ENCODE measurements at places on chromosomes 16 and 17.
A peak's percentile ranks its signal among the peaks of the same experiment; 100 is the strongest.

GRCh38 chr16:81928271-81928918 is 82.9 kb downstream of the SDR42E1 start:
- DNase-seq: no peak

GRCh38 chr16:56481468-56482122 is 30.2 kb downstream of the OGFOD1 start:
- DNase-seq: no peak

GRCh38 chr17:67253384-67253783 is 8.4 kb upstream of the HELZ start:
- no peak for DNase-seq

DNA sequence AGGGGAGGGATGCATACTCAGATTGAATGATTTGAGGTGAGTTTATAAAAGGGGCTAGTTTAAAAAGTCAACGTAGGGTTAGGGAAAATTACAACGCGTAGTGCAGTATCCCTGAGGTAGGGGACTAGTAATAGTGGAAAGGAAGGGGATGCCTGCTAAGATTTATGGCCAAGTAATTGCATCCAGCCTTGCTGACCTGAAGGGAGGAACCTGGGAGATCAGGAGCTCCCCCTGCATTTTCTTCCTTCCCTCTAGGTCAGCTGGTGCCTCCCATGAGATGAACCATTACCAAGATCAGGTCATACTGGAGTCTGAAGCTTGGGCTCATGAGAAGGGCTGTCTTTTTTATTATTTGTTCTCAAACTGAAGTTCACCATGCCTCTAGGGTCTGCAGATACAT is 606.6 kb downstream of the TMEM114 start:
- DNase-seq: no peak

GRCh38 chr17:16442141-16442540 is 26.8 kb downstream of the TRPV2 start:
- peak; percentile 41 for DNase-seq

GRCh38 chr16:87963400-87963799 is 12.2 kb downstream of the BANP start:
- DNase-seq: peak; percentile 32

- DNase-seq: no peak
These were observed 4.9 kb downstream of the MYLK3 start for GRCh38 chr16:46743232-46743719.

DNA sequence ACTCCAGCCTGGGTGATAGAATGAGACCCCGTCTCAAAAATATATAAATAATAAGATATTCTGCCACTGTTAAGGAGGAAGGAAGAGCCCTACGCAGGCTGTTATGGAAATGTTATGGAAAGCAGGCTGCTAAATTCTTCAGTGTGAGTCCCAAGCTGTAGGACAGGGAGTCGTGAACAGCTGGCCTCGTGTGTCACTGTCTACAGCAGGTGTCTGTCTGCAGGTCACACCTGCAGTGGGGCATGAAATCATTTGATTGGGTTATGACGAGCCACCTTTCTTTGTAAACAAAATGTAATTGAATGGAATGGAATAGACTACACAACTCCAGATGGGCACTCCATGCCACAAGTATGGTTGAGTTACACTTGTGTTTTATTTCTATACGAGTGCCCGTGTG is 15.6 kb upstream of the LITAF start:
- DNase-seq: no peak

DNA sequence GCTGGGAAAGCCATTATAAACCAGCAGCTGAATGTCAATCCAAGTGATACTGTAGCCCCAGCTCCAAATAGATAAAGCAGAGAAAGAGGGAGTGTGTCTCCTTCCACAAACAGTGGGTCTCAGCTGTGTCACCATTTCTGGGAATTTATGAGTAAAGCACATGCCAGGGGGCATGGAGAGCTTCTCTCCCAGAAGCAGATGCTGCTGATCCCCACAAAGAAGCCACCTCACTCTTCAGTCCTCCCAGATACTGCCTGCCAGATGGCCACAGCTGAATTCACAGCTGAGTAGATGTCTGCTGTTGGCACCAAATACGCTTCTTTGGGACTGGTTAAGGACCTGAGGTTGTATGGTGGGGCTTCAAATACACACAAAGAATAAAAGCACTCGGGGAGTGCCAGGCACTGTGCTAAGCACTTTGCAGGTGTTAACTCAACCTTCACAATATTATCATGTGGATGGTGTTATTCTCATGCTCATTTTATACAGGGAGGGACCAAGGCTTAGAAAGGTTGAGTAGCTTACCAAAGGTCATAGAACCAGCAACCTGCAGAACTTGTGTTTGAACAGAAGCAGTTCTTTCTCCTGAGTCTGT is 298.3 kb downstream of the CDH11 start:
- no peak for DNase-seq

GRCh38 chr17:64459284-64459747 is 10.4 kb downstream of the MILR1 start:
- no peak for DNase-seq

DNA sequence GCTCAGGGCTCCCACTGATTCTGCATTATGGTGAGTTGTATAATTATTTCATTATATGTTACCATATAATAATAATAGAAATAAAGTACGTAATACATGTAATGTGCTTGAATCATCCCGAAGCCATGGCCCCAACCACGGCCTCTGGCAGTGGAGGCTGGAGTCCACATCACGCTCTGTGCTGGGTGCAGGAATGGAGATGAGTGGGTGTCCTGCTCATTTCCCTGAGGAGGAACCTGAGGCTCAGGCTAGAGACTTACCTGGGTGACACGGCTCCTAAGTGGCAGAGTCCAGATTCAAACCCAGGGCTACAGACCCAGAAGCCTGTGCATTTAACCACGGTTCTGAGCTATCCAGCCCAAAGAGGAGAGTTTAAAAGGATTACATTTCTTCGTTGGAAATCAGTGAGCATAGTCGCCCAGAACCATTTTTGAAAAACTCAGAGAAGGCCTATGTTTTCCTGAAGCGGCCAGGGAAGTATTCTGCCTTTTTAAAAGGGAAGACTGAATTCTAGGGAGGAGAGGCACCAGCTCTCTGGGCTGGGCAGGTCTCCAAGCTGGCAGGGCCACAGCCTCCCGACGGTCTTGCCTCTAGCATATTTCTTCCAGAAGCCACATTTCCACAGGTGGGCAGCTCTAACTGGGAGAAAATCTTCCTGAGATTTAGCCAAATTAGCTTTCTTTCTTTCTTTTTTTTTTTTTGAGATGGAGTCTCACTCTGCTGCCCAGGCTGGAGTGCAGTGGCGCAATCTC is 6.7 kb downstream of the IL4R start:
- no peak for DNase-seq

GRCh38 chr16:51592535-51593300 is 441.6 kb upstream of the SALL1 start:
- DNase-seq: no peak

- no peak for DNase-seq
These were observed 2.7 kb upstream of the CDH11 start for GRCh38 chr16:65124596-65124995.

- no peak for DNase-seq
These were observed 36.1 kb downstream of the HIC1 start for GRCh38 chr17:2090804-2091534.

- DNase-seq: no peak
These were observed 178.6 kb downstream of the WWOX start for GRCh38 chr16:78278056-78278450.

GRCh38 chr16:27324851-27325301 is 11.1 kb downstream of the IL4R start:
- DNase-seq: no peak

GRCh38 chr16:80080287-80080851 is 460.4 kb upstream of the DYNLRB2 start:
- DNase-seq: no peak

DNA sequence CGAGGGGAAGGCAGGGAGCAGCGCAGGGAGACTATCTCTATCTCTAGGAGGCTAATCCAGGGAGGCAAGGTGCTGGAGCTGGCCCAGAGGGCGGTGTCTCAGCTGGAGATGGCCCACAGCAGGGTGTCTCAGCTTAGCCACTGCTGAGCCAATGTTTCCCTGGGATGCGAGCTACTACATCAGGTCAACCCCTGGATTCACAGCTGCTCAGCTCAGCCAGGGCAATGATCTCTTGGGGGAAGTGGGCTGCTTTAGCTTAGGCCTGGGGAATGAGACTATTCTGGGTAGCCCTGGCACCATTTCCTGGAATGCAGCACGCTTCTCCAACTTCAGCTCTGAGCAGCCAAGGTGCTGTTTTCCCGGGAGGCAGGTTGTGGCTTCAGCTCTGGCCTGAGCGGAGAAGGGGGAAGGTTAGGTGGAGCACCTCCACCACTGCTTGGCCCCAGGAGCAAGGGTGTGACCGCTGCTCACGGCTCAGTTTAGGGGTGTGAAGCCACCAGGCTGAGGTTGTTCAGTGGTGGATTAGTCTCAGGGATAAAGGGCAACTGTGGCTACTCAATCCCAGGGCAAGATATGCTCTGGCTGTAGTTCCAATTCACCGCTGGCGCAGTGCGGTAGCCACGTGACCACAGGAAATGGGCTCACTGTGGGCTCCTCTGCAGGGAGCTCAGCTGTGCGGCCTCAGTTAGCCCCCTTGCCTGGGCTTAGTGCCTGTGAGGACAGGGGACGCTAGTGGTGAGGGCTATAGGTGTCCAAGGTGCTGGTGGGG is 5.2 kb upstream of the PRSS21 start:
- DNase-seq: no peak

DNA sequence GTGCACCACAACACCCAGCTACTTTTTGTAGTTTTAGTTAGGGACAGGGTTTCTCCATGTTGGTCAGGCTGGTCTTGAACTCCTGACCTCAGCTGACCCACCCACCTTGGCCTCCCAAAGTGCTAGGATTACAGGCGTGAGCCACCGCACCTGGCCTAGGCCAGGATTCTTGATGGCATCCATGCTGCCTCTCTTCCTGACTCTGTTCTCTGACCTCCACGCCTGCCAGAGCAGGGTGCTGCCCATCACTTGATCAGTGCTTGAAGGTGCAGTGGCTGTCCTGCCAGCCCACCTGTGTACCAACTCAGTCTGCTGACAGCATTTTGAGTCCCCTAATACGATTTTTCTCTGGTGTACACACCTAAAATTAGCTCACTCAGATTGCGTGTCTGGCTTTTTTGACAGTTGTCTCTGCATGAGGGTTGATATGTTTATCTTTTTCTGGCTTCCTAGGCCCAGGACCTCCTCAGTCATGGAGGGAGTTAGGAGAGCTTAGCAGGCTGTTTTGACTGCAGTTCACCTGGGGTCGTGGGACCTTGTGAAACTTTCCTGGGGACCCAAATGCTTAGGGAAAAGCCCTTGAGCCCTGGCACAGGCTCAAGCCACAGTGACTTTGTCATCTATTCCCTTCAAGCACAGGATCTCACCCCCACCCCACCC is 5.9 kb downstream of the HAS3 start:
- no peak for DNase-seq

- no peak for DNase-seq
These were observed 202.8 kb upstream of the WSB1 start for GRCh38 chr17:27091043-27091497.

DNA sequence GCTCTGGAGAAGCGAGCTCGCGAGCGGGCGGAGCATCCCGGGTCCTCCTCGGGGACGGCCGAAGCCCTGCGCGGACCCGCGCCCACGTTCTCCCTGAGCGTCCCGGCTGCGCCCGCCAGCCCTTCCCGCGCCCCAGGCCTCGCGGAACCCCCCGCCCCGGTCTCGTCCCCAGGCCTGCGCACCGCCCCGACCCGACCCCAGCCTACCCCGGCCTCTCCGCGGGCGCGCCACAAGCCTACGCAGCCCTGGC is 159 bp downstream of the USP36 start:
- no peak for DNase-seq

- no peak for DNase-seq
These were observed 4.3 kb upstream of the CCL22 start for GRCh38 chr16:57354311-57354710.

- no peak for DNase-seq
These were observed 41.9 kb upstream of the TMEM132E start for GRCh38 chr17:34537445-34537844.

DNA sequence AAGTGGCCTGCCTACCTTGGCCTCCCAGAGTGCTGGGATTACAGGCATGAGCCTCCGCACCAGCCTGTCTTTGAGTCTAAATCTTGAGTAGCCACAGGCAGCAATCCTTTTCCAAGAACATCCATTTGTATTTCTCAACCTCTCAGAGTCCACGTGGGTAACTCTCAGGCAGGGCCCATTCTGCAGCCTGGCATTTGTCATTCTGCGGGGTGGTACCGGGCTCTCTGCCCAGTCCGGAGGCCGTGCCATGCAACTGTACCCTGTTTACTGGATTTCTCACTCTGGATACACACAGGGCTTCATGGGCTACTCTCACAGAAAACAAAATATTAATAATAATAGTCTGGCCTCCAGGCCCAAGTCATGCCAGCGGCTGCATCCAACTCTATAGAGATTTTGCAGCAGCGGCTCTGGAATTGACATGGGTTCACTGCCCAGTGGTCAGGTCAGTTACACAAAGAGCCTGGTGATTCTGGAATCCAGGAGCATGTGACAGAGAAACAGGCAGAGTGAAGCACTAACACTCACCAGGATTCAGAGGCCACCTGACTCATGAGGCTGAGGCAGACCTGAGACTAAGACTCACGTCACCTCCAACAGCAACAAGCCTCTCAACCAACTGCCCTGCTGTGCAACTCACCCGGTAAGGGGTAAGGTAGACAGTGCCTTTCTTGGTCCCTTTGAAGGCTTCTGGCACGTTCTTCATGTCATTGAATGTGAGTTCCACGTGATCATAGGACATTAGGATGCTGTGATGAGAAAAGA is 4.0 kb downstream of the WBP2 start:
- DNase-seq: no peak

DNA sequence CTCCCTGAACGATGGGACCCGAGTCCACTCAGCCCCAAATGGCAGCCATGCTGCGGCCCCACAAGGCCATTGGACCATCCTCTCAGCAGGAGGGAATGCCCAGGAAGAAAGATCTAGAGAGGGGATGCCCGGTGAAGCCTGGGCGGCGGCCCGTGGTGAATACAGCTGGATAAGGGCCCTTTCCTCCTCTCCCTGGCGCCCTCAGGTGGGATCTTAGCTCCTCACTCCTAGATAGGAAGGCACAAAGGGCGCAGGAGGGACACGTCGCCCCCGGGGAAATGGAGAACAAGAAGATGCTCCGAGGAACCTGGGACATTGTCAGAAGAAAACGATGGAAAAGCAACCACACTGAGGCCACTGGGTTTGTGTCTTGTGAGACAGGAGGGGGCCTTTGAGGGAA is 2.5 kb downstream of the CD300C start:
- no peak for DNase-seq

- no peak for DNase-seq
These were observed 12.0 kb downstream of the SNN start for GRCh38 chr16:11679941-11680911.

DNA sequence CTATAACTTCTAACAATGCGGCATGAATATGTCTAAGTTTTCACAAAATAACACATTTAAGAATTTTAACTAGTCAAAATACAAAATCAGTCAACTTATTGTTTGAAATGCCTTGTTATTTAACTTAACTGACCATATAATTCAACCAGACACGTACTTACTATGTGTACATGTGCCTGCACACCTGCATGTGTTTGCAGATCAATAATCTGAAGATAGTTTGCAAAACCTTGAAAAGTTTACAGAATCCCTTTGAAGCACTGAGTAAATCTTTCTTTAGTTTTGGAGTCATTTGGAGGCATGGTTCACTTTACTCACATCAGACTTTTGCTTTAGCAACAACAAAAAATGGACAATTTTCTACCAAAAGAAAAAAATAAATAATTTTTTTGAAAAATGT is 363.8 kb downstream of the PMP22 start:
- no peak for DNase-seq

- DNase-seq: no peak
These were observed 800 bp downstream of the FXR2 start for GRCh38 chr17:7613769-7614424.

- no peak for DNase-seq
These were observed 10.0 kb downstream of the GPR179 start for GRCh38 chr17:38333635-38334295.

- no peak for DNase-seq
These were observed 52.1 kb downstream of the CUEDC1 start for GRCh38 chr17:57902800-57903759.
